AG08395 (cell line): ENCODE measurements at places on chromosomes 7 and 10.

DNA sequence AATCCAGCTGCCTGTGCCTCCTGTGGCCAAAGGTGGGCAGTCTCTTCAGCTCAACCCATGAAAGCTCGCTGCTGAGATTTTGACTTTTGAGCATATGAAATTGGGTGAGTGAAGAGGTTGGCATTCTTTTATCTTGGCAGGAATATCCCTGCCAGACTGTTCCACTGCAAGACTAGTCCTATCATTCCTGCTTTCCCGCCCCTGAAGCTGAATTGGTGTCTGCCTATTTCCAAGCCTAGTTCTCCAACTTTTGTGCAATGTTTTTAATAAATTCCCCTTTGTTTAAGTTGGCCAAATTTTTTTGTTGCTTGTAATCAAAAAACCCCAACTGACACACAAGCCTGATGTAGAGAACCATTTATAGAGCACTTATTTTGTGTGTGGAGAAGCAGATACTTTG is 34.8 kb upstream of the BICC1 start:
- DNase-seq: no peak

- DNase-seq: no peak
Measured at GRCh38 chr10:12381536-12382156, 32.3 kb downstream of the CAMK1D start.

- no peak for DNase-seq
Measured at GRCh38 chr10:100566561-100566960, 30.8 kb downstream of the HIF1AN start.

GRCh38 chr10:54749623-54750022 is 51.4 kb downstream of the PCDH15 start:
- no peak for DNase-seq

DNA sequence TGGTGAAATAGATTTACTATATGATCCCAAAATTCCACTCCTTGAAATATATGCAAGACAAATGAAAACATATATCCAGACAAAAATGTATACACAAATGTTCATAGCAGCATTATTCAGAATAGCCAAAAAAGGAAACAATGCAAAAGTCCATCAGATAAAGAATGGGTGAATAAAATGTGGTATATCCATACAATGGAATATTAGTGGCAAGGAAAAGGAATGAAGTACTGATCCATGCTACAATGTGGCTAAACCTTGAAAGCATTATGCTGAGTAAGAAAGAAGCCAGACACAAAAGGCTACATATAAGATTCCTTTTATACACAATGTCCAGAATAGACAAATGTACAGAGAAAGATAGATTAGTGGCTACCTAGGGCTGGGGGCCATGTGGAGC is 225.5 kb downstream of the PLXNA4 start:
- no peak for DNase-seq

DNA sequence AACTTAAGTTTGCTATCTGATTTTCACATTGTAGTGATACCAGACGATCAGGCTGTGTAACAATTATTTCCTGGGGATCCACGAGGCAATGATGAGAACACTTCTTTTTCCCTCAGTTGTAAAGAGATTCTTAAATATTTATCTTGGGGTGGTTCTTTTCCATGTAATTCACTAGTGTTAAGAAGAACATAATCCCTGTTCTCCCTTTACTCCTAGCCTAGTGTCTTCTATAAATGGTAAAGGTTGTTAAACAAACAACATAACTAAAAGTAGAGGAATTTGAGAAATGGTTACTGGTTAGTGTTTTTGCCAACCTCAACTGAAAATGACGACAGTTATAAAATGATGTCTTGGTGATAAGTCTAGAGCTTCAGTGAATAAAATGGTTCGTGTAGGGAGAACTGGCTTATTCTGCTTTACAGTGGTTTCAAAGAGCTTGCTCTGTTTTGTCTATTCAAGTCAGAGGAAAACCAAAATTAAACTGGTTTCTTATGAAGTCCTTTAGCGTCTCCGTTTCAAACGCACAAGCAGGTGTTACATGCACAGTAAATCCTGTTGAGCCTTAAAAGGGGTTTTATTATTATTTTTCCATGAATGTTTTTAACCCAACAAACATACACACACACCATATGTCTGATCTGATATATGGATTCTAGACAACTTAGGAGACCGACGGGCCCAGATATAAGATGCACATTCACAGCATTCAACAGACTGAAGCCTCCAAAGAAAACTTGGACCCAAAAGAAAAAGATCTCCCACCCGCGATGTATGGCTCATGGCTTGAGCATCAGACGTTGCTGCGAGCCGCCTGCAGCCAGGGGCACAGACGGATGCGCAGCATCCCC is 1.1 kb downstream of the TBX20 start:
- no peak for DNase-seq

- no peak for DNase-seq
Measured at GRCh38 chr10:13913897-13914296, 327.1 kb downstream of the PRPF18 start.

DNA sequence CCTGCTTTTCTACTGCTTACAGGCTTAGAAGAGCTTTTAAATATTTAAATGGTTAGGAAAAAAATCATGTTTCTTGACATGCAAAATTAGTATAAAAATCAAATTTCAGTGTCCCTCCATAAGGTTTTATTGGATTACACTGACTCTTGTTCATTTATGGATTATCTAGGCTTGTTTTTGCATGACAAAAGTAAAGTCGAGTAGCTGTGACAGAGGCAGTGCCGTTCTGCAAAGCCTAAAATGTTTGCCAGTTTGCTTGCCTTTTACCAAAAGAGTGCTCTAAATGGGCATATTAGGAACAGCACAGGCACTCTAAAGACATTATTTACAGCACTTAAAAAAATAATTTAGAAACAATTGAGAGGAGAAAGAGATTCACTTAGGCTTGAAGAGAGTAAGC is 139.6 kb downstream of the TSPAN12 start:
- DNase-seq: no peak

DNA sequence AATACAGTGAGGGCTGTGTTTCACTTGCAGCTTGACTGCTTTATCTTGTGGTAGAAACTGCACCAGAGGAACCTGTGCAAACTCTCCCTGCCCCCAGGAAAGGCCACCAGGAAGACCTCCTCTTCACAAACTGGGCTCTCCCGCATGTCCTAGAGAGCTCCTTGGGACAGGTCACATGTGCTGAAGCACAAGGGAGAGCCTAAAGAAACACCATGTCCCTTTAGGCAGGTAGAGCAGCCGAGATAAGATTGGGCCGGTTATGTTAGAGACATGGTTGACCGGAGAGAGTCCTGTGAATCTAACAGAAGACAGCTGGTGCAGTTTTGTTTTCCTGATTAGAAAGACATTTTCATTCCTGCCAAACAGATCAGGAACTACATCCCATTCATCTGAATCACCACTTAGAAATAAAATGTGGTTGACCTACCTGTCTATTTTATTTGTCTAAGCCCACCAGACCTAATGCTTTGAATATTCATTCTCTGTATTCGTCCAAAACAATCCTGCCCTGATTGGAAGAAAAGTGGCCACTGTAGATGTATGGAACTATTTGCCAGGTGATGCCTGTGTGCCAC is 224.1 kb downstream of the GLI3 start:
- DNase-seq: no peak

DNA sequence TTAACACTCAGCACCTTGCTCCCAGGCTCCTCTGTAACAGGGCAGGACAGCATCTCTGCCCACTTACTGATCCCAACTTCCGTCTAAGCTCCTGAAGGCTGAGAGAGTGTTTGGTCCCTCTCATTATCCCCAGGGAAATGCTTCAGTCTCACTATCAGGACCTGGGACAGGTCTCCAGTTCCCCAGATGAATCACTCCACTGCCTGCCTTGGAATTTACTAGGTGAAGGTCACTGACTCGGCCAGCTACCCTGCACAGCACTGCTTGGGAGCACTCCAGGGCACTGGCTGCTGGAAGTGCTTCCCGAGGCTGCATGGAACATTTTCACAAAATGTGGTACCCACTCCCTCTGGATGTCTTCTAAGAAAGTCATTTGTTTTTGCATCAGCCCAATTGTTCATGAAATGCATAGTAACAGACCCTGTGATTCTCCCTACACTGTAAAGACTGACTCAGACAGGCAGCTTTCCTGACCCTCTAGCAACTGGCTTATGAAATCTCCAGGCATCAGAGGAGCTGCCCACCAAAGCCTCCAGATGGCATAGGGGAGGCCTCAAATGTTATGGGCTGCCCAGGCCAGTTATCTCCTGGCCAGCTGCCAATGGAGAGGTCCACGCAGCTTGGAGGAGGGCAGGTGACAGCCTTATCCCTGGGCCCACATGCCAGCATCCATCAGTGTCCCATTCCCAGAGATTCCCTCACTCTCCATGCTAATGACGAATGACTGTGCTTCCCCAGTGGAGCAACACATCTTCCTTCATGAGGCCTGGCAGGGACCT is 89.1 kb downstream of the GFRA1 start:
- DNase-seq: peak; percentile 61

GRCh38 chr7:139131601-139132041 is 22.1 kb upstream of the ZC3HAV1 start:
- no peak for DNase-seq

DNA sequence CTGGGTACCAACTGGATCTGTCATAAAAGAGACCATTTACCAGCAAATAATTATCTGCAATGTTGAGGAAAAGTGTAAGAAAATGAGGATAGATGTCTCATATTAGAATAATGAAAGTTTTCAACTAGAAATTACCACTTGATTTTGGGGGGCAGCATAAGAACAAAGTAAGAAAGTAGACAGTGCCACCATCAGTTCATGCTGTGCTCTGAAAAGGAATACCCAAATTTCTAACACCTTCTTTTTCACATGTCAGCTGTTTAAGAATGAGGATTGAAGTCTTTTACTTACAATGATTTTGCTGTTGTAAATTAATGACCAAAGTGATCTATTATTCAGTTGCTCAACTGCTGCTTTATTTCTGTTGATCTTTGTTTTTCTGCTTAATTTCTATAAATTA is 578.3 kb downstream of the ETV1 start:
- DNase-seq: no peak
